Osteoblast (primary cell): ENCODE measurements at places on chromosomes 7 and 10.
A peak's percentile ranks its signal among the peaks of the same experiment; 100 is the strongest.

DNA sequence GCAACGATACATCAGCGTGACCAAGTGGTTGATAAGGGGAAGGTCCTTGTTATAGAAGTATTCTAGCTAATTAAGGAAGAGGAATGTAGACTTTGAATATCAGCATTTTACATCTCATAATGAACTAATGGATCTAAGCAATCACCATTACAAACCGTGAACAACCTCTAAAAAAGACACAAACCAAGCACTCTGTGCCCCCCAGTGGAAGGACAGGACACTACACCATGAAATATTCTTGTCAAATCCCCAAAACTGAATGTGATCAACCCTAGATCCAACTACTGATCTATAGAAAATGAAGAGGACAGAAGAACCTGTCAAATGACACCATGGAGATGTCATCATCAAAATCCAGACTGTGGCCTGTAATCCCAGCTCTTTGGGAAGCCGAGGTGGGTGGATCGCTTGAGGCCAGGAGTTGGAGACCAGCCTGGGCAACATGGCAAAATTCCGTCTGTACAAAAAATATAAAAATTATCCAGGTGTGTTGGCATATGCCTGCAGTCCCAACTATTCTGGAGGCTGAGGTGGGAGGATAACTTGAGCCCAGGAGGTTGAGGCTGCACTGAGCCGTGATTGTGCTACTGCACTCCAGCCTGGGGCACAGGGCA is 111.3 kb upstream of the CARD11 start:
- no peak for DNase-seq

DNA sequence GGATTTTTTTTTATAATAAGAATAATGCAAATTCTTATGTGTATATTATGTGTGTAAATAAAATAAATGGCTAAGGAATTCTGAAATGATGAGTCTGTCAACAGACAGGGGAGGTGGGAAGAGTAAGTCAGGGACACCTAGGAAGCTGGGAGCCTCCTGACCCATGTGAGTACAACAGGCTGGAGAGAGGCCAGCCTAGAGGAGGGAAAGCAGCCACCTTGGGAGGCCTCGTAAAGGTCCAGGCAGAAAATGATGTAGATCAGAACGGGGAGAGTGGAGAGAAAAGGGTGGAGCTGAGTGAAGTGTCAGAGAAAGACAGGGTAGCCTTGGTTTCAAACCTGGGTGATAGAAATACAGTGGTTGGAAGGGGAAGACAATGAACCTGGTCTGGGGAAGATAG is 6.9 kb downstream of the NRAP start:
- DNase-seq, result no peak

DNA sequence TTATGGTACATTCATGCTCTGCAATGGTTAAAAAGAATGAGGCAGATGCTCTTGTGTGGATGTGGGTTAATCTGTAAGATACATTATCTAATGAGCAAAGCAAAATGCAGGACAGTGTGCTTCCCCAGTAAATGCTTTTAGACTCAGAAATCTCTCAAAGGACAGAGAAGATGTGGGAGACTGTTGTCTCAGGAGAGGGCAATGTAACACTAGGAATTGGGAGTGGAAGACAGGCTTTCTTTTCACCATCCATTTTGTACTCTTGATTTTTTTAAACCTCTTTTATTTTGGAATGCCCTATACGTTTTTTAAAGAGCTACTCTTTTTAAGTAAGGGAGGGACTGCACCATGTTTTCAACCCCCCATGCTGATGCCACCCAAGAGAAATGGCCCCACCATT is 77.5 kb upstream of the ADAM12 start:
- no peak for DNase-seq

- DNase-seq, result no peak
Measured at GRCh38 chr7:78792006-78792405, 661.5 kb downstream of the MAGI2 start.

- DNase-seq, result no peak
Measured at GRCh38 chr10:69741671-69742355, 59.9 kb upstream of the COL13A1 start.

GRCh38 chr10:97062456-97062855 is 123.3 kb downstream of the SLIT1 start:
- DNase-seq, result peak; percentile 73

DNA sequence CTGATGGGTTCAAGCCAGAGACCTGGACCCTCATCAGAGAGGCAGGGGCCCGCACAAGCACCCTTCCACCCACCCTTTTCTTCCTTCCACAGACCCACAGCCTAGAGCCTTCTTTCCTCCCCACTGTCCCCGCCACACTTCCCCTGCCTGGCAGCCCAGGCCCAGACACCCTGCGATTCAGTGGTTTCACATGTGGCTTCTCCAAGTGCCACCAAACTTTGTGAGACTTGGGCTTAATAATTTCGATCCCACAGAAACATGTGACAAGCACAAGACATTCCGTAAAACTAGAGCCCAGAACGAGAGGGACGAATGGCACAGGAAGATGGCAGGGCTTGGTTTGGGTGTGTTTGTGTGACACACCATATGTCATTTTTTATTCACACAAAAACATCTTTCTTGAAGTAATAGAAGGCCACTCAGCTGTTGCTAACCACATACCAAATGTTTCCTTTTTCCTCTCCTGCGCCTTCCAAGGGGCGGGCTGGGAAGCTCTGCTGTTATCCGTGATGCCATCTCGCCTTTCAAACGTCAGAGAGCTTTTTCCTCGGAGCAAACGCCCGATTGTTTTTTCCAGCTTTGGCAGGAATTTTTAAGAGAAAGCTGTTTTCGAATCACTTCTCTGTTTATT is 162.9 kb downstream of the GRK5 start:
- peak; percentile 95 for DNase-seq

GRCh38 chr10:14603534-14604102 is 171.1 kb downstream of the FAM107B start:
- DNase-seq, result peak; percentile 82

- DNase-seq, result no peak
Measured at GRCh38 chr7:30671793-30672465, 10.3 kb downstream of the CRHR2 start.

DNA sequence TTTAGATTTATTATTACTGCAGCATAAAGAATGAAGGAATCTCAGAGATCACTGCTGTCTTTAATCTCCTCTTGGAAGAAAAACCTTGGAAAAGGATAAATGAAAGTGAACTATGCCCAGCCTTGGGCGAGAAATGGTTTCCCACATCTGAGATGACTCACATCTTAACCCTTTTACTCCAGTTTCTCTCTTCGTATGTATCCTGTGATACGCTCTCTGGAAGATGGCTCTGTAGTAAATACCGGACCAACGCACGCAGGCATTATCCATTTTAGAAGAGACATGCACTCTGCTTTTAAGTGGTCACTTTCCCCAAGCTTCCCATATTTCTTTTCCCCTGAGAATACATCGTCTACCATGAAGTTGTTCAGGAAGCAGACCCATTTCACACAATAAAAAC is 207.3 kb upstream of the BMPER start:
- no peak for DNase-seq

DNA sequence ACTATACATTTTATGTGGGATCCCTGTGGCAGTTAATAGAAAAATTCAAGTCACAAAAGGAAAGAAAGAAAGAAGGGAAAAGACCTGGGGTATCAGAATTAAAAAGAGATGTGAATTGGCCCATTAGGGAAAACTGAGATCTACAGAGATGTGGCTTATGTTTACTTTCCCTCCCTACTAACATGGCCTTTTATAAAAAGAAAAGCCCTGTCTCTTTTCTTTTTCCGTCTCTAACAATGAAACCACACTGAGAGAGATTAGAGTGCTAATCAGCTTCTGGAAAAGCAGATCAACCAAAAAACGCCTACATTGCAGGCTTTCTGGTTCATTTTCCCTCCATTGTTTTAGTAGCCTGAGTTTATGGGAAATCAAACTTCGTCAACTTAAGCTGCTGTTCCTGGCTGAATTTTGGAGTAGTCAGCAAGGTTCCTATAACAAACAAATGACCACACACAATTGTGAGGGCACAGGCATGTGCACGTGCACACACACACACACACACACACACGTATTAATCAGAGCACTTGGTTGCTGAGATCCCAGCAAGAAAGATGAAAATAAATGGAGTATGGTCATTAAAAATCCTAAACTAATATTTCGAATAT is 235.1 kb downstream of the SORCS1 start:
- no peak for DNase-seq

- no peak for DNase-seq
Measured at GRCh38 chr7:139744768-139745677, 32.8 kb downstream of the HIPK2 start.

DNA sequence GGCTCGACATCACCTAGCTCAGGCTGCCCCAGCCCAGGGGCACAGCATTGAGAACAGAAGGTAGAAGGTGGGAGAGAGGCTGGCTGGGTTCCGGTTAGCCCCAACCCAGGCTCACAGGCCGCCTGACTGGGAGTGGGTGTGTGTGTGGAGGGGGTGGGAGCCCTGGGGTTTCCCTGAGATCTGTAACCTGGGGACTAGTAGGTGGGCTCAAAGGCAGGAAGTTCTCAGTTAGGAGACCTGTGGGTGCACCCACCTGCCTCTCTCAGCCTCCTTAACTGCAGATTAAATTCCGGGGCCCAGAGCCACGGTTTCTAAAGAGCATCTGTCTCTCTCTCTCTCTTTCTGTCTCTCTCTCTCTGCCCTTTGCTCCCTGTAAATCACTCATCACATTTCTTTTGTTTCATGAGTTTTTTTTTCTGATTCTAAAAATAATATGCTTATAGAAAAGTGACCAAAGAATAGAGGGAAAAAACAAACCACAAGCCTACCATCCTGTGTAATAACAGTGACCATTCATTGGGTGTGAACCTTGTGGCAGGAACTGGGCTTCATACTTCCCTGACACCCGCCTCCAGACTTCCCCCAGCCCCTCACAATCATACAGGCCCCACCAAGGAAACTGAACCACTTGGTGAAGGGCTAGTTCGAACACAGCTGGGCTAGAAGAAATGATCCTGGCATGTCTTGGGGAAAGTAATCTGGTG is 83.4 kb upstream of the SMNDC1 start:
- DNase-seq, result no peak

DNA sequence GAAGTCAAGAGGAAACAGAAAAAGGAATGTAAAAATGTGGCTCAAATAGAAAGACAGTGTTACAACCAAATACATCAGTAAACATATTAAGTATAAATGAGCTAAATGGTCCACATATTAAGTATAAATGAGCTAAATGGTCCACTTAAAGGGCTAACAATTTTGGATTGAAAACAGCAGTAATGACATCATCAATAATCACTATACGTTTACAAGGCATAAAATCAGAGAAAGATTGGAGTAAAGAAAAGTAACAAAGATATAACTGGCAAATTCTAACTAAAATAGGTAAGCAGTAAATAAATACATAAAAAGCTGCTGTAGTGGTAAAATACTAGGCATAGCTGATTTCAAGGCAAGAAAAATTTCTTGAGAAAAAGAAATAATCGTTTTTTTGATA is 1298.4 kb upstream of the CELF2 start:
- DNase-seq, result no peak

- DNase-seq, result peak; percentile 74
Measured at GRCh38 chr7:157980774-157981173, 606.8 kb downstream of the PTPRN2 start.

DNA sequence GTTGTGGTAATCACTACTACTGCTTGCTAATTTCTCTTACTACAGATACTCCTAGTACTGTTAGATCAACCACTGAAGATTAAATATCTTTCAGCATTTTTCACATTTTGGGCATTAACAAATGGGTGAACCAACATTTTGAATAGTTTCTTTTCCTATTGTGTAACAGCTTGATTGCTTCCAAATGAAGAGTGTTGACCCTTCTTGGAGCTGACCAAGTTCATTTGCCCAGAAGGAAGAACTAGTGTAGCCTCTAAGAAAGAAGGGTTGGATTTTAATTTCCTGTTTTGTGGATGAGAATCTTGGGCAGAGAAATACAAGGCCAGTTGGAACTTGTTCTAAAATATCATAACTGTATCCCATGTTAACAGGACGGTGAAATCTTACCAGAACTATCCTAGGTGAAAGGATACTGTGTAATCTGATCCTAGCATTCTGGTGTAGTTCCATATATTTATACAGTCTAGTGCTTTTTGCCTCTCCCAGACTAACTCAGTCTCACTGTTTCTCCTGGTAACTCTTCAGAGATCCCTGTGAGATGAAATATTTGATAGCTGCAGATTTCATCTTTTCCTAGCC is 37.3 kb downstream of the SND1 start:
- no peak for DNase-seq

GRCh38 chr10:88962336-88962735 is 9.8 kb upstream of the ACTA2 start:
- DNase-seq, result no peak

- DNase-seq, result no peak
Measured at GRCh38 chr7:111029574-111030251, 61.2 kb upstream of the LRRN3 start.

- no peak for DNase-seq
Measured at GRCh38 chr7:71851776-71852498, 560.2 kb downstream of the CALN1 start.

DNA sequence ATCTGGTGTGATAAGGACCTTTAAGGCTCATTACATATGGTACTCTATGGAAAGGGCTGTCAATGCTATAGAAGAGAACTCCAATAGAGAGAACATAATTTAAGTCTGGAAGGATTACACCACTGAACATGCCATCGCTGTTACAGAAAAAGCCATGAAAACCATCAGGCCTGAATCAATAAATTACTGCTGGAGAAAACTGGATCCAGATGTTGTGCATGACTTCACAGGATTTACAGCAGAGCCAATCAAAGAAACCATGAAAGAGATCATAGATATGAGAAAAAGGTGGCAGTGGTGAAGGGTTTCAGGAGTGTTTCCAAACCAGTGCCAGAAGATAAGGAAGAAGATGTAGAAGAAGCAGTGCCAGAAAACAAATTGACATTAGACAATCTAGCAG is 18.9 kb upstream of the GPR22 start:
- no peak for DNase-seq

- DNase-seq, result no peak
Measured at GRCh38 chr7:70506434-70506833, 625.5 kb upstream of the GALNT17 start.

DNA sequence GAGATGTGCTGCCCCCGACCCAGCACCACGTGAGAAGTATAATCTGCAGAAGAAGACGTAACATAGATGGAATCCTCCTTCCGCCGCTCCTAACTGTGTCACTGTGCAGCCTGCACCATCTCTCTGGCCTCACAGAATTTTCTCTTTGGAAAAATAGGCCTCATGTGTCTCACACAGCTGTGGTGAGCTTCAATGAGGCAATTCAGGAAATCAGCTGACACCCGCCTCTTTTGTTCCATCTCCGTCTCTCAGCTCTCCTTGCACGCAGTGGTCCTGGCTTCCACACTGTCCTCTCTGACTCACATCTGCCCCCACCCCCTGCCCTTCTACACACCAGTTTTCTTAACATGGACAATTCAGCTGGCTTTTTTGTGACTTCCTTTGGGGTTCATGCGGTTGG is 7.2 kb downstream of the C10orf90 start:
- DNase-seq, result no peak

GRCh38 chr7:108204281-108204796 is 74.2 kb upstream of the LAMB4 start:
- DNase-seq, result no peak
